Activated naive CD8-positive, alpha-beta T cell treated with anti-CD3 and anti-CD28 coated beads for 36 hours (primary cell): ENCODE measurements at places on chromosomes 5 and 9.

DNA sequence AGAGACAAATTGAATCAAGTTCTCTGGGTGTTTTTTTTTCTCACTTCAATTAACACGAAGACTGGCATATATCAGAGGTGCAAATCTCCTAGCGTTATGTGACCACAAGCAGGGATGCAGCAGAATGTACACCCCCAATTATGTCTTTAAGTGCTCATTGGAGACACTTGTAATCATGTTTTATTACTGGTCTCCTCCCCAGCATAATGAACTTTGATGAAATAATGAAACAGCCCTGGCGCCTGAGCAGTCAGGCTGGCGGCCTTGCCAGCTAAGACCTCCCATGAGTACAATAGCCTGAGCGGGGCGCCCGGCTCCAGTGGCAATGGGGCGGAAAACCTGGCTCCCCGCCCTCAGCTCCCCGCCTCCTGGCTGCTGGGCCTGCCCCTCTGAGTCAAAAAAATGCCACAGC lies 209.4 kb upstream of the MSX2 start:
- no peak overlapping the region for H3K4me3 ChIP-seq
- no peaks in the 10 kb centered on the region for H3K4me1 ChIP-seq
- peaks cover 4% of the 10 kb centered on the region for H3K27me3 ChIP-seq
- no peak overlapping the region for H3K27ac ChIP-seq
- no peak for DNase-seq
- no peaks in the 10 kb centered on the region for H3K36me3 ChIP-seq

DNA sequence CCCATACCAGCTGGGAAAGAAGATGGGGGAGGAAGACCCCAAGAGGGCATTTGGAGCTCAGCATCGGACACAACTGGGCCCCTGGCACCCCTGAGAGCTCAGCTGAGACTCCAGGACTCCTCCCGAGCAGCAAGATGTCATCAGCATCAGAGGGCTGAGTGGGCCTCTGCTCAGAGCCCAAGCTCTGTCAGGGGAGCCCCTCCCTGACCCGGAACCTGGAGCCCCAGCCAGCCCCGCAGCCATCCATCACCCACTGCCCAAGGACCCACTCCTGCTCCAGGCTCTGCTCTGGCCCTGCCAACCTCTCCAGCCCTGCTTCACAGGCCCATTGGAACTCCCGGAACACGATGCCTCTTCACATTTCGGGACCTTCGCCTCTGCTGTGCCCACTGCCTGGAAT lies 9.8 kb downstream of the NR5A1 start:
- DNase-seq: no peak
- peaks cover 36% of the 10 kb centered on the region for H3K4me1 ChIP-seq
- H3K27ac ChIP-seq: no peak overlapping the region
- H3K4me3 ChIP-seq: no peak overlapping the region
- peaks cover 4% of the 10 kb centered on the region for H3K27me3 ChIP-seq
- H3K36me3 ChIP-seq: no peaks in the 10 kb centered on the region

DNA sequence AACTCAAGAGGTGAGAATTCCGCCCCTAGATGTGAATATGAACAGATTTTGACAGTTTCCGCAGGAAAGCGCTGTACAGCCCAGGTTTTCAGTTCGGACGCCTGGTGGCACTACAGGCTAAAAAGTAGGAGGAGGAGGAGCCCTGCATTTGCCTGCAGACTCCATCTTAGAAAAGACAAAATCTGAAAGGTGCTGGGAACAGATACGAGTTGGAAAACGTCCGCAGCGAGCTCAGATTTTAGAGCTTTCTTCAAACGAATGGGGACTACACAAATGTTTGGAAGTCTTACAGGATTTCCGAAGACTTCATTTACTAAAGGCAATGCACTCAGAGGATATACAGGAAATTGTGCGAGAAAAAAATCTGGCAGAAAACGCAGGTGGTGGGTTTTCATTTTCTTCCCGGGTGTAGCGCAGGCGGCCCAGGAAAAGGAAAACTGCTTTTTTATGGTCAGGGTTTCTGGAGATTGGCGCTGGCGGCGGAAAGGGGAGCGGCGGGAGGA lies 9.9 kb upstream of the PCDHB2 start:
- peak overlapping the region; percentile 84 for H3K4me3 ChIP-seq
- peaks cover 41% of the 10 kb centered on the region for H3K27me3 ChIP-seq
- H3K36me3 ChIP-seq: peaks cover 2% of the 10 kb centered on the region
- no peak overlapping the region for H3K27ac ChIP-seq
- H3K4me1 ChIP-seq: no peaks in the 10 kb centered on the region

GRCh38 chr9:33443047-33443446 lies 4.3 kb downstream of the AQP3 start:
- H3K27me3 ChIP-seq: no peaks in the 10 kb centered on the region
- no peak overlapping the region for H3K27ac ChIP-seq
- no peak overlapping the region for H3K4me3 ChIP-seq
- DNase-seq: no peak
- H3K4me1 ChIP-seq: peaks cover 30% of the 10 kb centered on the region
- H3K36me3 ChIP-seq: no peaks in the 10 kb centered on the region

DNA sequence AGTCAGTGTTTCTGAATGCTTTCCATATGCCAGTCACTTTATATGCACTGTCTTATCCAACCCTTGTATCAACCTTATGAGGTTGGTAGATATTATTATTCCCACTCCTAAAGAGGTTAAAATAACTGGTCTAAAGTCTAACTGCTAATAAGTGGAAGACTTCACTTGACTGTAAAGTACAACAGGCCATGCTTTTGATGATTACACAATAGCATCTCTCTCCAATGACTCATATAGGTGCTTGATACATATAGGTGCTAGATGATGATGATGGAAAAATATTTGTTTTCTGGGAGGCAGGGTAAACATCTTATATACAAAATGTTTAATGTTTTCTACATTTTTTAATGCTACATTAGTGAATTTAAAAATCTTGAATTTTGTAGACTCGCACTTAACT lies 75.9 kb upstream of the NR3C1 start:
- H3K4me1 ChIP-seq: no peaks in the 10 kb centered on the region
- H3K27me3 ChIP-seq: no peaks in the 10 kb centered on the region
- H3K36me3 ChIP-seq: no peaks in the 10 kb centered on the region
- H3K4me3 ChIP-seq: no peak overlapping the region
- no peak overlapping the region for H3K27ac ChIP-seq

- peaks cover 5% of the 10 kb centered on the region for H3K4me1 ChIP-seq
- H3K36me3 ChIP-seq: no peaks in the 10 kb centered on the region
- H3K27ac ChIP-seq: no peak overlapping the region
- H3K4me3 ChIP-seq: no peak overlapping the region
- DNase-seq: no peak
Observed at GRCh38 chr9:76619197-76619596, 145.0 kb upstream of the PCA3 start.

DNA sequence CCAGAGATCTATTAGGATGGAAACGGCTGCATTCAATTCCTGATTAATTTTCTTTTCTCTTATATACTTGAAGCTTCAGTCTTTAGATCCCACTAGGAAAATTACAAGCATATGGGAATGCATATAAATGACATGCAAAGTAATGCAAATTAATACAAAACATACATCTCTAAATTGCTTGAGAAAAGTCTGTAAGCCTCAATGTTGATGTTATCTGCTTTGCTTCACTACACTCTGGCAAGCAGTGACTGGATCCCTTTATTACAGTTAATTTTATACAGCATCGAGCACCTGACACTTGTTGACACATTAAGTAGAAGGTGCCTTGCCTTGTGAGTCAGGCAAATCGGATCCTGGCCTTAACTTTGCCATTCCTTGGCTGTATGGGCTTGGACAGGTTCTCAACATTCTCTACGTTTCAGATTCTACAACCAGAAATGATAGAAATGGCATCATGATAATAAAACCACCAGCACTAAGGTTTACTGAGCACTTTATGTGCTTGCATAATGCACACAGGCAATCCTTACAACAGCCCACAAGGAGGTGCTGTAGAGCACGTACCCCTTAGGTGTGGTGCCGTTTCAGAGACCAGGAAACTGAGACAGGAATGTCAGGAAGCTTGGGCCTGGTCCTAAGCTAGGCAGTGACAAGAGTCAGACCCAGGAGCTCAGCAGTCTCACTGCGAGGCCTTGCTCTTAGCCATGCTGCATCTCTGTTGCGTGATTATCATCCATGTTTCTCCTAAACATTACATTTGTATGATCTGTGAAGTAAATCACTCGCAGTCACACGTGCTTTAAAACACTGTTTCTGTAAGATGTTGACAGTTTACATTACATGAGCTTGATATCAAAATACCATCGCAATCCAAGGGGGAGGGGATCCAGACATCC lies 2.7 kb downstream of the GCNT4 start:
- no peaks in the 10 kb centered on the region for H3K27me3 ChIP-seq
- DNase-seq: peak; percentile 50
- H3K27ac ChIP-seq: peak overlapping the region; percentile 87
- peaks cover 71% of the 10 kb centered on the region for H3K4me1 ChIP-seq
- H3K36me3 ChIP-seq: peaks cover 17% of the 10 kb centered on the region
- peak overlapping the region; percentile 90 for H3K4me3 ChIP-seq

GRCh38 chr9:70802758-70803436 lies 318.5 kb downstream of the TRPM3 start:
- H3K4me3 ChIP-seq: no peak overlapping the region
- peaks cover 9% of the 10 kb centered on the region for H3K27me3 ChIP-seq
- no peak overlapping the region for H3K27ac ChIP-seq
- H3K36me3 ChIP-seq: no peaks in the 10 kb centered on the region
- no peak for DNase-seq
- H3K4me1 ChIP-seq: no peaks in the 10 kb centered on the region

- H3K4me1 ChIP-seq: no peaks in the 10 kb centered on the region
- H3K27me3 ChIP-seq: no peaks in the 10 kb centered on the region
- H3K36me3 ChIP-seq: no peaks in the 10 kb centered on the region
- H3K4me3 ChIP-seq: no peak overlapping the region
- DNase-seq: no peak
Observed at GRCh38 chr5:17302604-17303003, 85.2 kb downstream of the BASP1 start.

GRCh38 chr5:57327561-57328367 lies 153.9 kb downstream of the GPBP1 start:
- peak; percentile 8 for DNase-seq
- H3K36me3 ChIP-seq: no peaks in the 10 kb centered on the region
- H3K4me1 ChIP-seq: peaks cover 11% of the 10 kb centered on the region
- no peak overlapping the region for H3K4me3 ChIP-seq

DNA sequence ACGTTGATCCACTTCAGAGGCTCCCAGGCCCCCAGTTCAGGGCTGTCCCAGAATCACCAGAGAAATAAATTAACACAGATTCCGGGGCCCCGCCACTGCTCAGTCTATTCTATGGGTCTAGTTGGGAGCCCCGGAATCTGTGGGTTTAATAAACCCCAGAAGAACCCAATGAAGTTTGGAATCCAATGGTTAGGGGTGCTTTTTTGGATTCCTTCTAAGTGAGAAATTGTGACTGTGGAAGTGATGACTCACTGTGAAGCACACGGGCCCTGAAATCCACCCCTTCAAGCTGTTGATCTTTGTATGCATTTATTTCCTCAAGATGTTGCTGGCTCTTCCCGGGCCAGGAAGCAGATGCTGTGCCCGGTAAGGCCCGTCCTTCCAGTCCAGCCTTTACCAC lies 57.3 kb upstream of the SLC28A3 start:
- H3K4me1 ChIP-seq: no peaks in the 10 kb centered on the region
- no peak for DNase-seq
- H3K27ac ChIP-seq: no peak overlapping the region
- no peak overlapping the region for H3K4me3 ChIP-seq

GRCh38 chr5:42057254-42057690 lies 132.2 kb downstream of the FBXO4 start:
- peak; percentile 36 for DNase-seq
- no peaks in the 10 kb centered on the region for H3K4me1 ChIP-seq
- H3K27me3 ChIP-seq: peaks cover 13% of the 10 kb centered on the region
- no peak overlapping the region for H3K4me3 ChIP-seq
- no peak overlapping the region for H3K27ac ChIP-seq

DNA sequence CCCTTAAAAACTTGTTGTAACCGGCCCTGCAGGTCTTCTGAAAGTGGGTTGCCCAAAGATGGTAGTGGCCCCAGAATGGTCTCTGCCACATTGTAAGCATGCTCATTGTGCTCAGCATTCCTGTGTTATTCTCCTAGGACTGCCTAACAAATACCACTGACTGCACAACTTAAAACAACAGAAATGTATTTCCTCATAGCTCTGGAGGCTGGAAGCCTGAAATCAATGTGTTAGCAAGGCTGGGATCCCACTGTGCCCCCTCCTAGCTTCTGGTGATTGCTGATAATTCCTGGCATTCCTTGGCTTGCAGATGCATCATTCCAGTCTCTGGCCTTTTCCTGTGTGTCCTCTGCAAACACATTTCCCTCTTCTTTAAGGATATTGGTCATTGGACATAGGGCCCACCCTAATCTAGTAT lies 3.4 kb upstream of the GCNT4 start:
- H3K4me3 ChIP-seq: no peak overlapping the region
- H3K36me3 ChIP-seq: peaks cover 2% of the 10 kb centered on the region

GRCh38 chr5:97778451-97778850 lies 595.4 kb upstream of the RIOK2 start:
- H3K27me3 ChIP-seq: no peaks in the 10 kb centered on the region
- H3K4me1 ChIP-seq: no peaks in the 10 kb centered on the region
- no peak overlapping the region for H3K4me3 ChIP-seq
- no peak overlapping the region for H3K27ac ChIP-seq
- H3K36me3 ChIP-seq: no peaks in the 10 kb centered on the region
- no peak for DNase-seq

DNA sequence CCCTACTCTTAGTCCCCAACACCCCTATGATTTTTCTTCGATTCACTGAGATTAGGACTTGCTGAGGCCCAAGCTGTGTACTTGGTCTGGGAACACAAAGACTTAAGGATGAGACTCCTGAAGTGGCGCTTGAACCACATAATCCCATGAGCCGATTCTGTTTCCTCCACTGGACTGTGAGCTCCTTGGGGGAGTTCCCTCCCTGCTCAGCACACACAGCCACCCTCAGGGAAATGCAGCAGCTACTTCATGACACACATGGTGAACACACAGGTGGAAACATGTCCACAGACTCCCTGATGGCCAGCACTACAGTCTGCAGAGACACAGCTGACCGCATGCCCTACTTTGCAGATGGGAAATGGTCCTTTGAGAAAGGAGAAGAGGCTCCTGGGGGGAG lies 101.1 kb downstream of the C5orf15 start:
- DNase-seq: no peak
- no peaks in the 10 kb centered on the region for H3K27me3 ChIP-seq
- peaks cover 10% of the 10 kb centered on the region for H3K4me1 ChIP-seq

DNA sequence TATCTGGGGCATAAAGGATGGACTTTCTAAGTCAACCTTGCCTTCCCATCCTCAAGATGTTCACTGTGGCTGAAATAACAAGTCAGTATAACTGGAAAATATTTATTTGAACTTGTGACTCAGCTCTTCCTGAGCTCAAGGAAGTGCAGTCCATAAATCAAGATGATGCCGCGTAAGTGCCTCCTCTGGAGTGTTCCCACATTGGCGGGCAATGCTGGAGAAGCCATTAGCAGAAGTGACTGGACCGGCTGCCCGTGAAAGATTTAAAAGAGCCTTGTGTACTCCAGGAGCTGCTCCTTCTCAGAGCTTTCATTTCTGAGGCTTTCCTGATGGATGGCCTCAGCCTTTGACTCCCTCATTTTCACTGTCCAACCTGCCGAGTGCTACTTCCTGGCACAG lies 17.4 kb downstream of the TMOD1 start:
- DNase-seq: no peak
- no peak overlapping the region for H3K4me3 ChIP-seq
- peaks cover 3% of the 10 kb centered on the region for H3K4me1 ChIP-seq
- H3K36me3 ChIP-seq: no peaks in the 10 kb centered on the region
